WTC11 (cell line): ENCODE measurements at places on chromosomes 6 and 20. TPM values are rescaled to one million over a fixed set of nuclear protein-coding genes. Genes with fewer than 3 reads are reported as not detected.

The SULF2 gene
- total RNA-seq, result 36.0 to 38.1 TPM (median 37.5 TPM) in 3 replicates

The BCL2L1 gene
- total RNA-seq, result 52.9 to 62.0 TPM (median 53.9 TPM) in 3 replicates

The CCN6 gene
- not detected in 3 replicates for total RNA-seq

The PRPF6 gene
- total RNA-seq, result 79.4 to 84.6 TPM (median 80.5 TPM) in 3 replicates

GRCh38 chr6:679282-679681 lies 13.7 kb downstream of the EXOC2 start:
- H3K4me1 ChIP-seq, result peaks cover 72% of the 10 kb centered on the region
- no peak for DNase-seq
- H3K4me3 ChIP-seq, result peak overlapping the region; percentile 7; the same call in 1 of the 2 replicates
- no peaks in the 10 kb centered on the region for H3K27me3 ChIP-seq
- peaks cover 5% of the 10 kb centered on the region; the same call in 1 of the 2 replicates for H3K36me3 ChIP-seq
- H3K27ac ChIP-seq, result peak overlapping the region; percentile 64

DNA sequence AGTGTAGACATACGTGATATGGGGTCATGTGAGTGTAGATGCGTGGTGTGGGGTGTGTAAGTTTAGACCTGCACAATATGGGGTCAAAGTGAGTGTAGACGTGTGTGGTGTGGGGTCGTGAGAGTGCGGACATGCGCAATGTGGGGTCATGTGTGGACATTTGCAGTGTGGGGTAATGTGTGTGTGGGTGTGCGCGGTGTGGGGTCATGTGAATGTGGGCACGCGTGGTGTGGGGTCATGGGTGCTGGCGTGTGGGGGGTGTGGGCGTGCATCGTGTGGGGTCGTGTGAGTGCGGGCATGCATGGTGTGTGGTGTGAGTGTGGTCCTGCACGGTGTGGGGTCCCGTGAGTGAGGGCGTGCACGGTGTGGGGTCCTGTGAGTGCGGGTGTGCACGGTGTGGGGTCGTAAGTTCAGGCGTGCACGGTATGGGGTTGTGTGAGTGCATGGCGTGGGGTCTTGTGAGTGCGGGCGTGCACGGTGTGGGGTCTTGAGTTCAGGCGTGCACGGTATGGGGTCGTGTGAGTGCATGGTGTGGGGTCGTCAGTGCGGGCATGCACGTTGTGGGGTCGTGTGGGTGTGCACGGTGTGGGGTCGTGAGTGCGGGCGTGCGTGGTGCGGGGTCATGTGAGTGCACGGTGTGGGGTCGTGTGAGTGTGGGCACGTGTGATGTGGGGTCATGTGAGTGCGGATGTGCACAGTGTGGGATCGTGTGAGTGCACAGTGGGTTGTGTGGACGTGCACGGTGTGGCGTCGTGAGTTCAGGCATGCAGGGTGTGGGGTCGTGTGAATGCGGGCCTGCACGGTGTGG lies 14.3 kb downstream of the PCMTD2 start:
- H3K27ac ChIP-seq, result peak overlapping the region; percentile 69; the same call in 1 of the 2 replicates
- H3K36me3 ChIP-seq, result peaks cover 28% of the 10 kb centered on the region
- no peaks in the 10 kb centered on the region for H3K27me3 ChIP-seq
- DNase-seq, result no peak
- H3K4me1 ChIP-seq, result 0 out of 2 replicates have a peak, but pooled peaks cover 2% of the 10 kb centered on the region

GRCh38 chr6:134114918-134115714 lies 62.7 kb upstream of the SLC2A12 start:
- H3K27me3 ChIP-seq, result peaks cover 9% of the 10 kb centered on the region; the same call in 1 of the 2 replicates
- no peak overlapping the region for H3K4me3 ChIP-seq
- no peaks in the 10 kb centered on the region for H3K36me3 ChIP-seq
- H3K27ac ChIP-seq, result no peak overlapping the region
- H3K4me1 ChIP-seq, result no peaks in the 10 kb centered on the region
- no peak for DNase-seq

DNA sequence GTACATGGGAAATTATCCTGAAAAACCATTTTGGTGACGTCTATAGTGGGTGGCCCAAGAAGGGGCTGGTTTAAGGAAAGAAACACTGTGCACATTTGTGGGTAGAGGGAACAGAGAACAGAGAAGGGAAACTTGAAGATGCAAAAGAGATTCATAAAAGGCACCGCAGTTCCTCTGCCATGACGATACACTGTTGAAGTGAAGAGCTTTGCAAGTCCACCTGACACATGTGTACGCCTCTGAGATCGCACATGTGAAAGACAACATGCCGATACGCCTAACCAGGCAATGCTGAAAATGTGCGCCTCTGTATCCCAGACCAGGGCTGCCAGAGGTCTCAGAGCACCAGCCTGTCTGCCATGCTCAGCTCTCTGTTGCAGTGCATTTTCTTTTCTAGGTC lies 180.9 kb downstream of the KIF16B start:
- H3K27me3 ChIP-seq, result no peaks in the 10 kb centered on the region
- H3K27ac ChIP-seq, result no peak overlapping the region
- H3K4me3 ChIP-seq, result no peak overlapping the region
- DNase-seq, result no peak
- no peaks in the 10 kb centered on the region for H3K36me3 ChIP-seq
- peaks cover 20% of the 10 kb centered on the region for H3K4me1 ChIP-seq

DNA sequence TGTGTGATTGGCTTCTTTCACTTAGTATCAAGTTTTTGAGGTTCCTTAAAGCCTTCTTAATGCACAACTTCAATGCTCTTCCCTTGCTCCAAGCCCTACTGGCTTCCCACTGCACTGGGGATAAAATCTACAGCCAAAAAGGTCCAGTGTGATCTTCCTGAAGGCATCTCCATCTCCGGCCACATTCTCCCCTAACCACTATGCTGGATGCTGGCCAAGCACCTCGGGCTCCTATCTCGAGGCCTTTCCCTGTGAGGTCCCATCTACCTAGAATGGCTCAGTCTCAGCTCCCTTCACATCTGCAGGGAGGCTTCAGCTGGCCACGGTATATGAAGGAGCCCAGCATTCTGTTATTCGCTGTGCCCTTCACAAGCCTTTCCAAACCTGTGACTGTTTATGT lies 48.1 kb downstream of the CNKSR3 start:
- H3K27ac ChIP-seq, result no peak overlapping the region
- peaks cover 31% of the 10 kb centered on the region for H3K4me1 ChIP-seq
- H3K4me3 ChIP-seq, result no peak overlapping the region
- no peaks in the 10 kb centered on the region for H3K36me3 ChIP-seq
- H3K27me3 ChIP-seq, result no peaks in the 10 kb centered on the region

GRCh38 chr20:24411003-24411833 lies 58.2 kb upstream of the SYNDIG1 start:
- no peak overlapping the region for H3K4me3 ChIP-seq
- no peak for DNase-seq
- H3K4me1 ChIP-seq, result no peaks in the 10 kb centered on the region
- peaks cover 26% of the 10 kb centered on the region for H3K36me3 ChIP-seq

GRCh38 chr6:137816133-137816579 lies 50.9 kb upstream of the TNFAIP3 start:
- no peak for DNase-seq
- no peak overlapping the region for H3K4me3 ChIP-seq
- peaks cover 6% of the 10 kb centered on the region; the same call in 1 of the 2 replicates for H3K4me1 ChIP-seq
- no peaks in the 10 kb centered on the region for H3K27me3 ChIP-seq

GRCh38 chr20:15576411-15576810 lies 996.8 kb downstream of the KIF16B start:
- no peak overlapping the region for H3K4me3 ChIP-seq
- no peaks in the 10 kb centered on the region for H3K27me3 ChIP-seq
- no peaks in the 10 kb centered on the region for H3K36me3 ChIP-seq

GRCh38 chr20:8504030-8504429 lies 372.0 kb downstream of the PLCB1 start:
- H3K4me1 ChIP-seq, result peaks cover 13% of the 10 kb centered on the region
- no peaks in the 10 kb centered on the region for H3K27me3 ChIP-seq
- H3K36me3 ChIP-seq, result no peaks in the 10 kb centered on the region
- H3K27ac ChIP-seq, result no peak overlapping the region
- no peak for DNase-seq
- H3K4me3 ChIP-seq, result no peak overlapping the region

GRCh38 chr6:123380257-123380656 lies 256.5 kb downstream of the TRDN start:
- no peaks in the 10 kb centered on the region for H3K36me3 ChIP-seq
- no peaks in the 10 kb centered on the region for H3K27me3 ChIP-seq
- H3K27ac ChIP-seq, result no peak overlapping the region
- no peaks in the 10 kb centered on the region for H3K4me1 ChIP-seq
- no peak for DNase-seq

DNA sequence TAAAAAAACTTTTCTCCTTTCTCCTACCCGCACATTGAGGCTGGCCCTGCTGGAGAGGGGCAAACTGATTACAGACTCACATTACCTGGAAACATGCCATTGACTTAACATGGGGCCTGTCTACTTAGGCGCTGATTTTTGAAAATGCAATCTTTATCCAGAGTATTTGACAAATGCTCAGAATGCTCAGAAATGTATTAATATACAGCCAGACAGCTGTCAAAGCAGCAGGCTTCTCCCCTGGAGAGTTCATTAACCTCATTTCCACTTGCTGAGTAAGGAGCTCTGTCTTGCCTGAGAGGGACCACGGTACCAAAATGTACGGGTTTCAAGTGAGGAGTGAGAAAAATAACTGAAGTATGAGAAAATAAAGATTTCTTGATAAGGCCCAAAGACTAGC lies 95.7 kb downstream of the PAX1 start:
- H3K27me3 ChIP-seq, result peaks cover 3% of the 10 kb centered on the region
- H3K4me1 ChIP-seq, result no peaks in the 10 kb centered on the region
- no peak overlapping the region; the same call in 1 of the 2 replicates for H3K27ac ChIP-seq
- no peak for DNase-seq

- no peaks in the 10 kb centered on the region for H3K27me3 ChIP-seq
- peak overlapping the region; percentile 48; the same call in 1 of the 2 replicates for H3K27ac ChIP-seq
- H3K4me1 ChIP-seq, result peaks cover 24% of the 10 kb centered on the region
Measured at GRCh38 chr20:57654363-57654997, 34.3 kb upstream of the ZBP1 start.

DNA sequence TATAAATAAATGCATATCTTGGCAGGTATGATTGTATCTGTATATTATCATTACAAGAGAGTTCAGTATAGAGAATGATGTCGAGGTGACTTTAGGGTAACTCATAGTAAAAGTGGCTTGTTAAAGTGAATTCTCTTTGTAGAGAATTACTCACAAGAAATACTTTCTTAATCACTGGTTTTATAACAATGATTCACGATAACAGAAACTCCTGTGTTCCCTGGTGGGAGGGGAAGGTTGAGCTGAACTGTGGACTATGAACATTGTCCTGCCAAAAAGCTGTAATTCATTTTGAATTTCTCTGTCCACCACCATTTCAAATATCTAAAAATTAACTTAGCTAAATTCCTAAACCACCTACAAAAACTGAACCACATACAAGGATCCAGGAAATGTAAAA lies 7.7 kb downstream of the TPMT start:
- H3K4me3 ChIP-seq, result no peak overlapping the region
- no peak overlapping the region for H3K27ac ChIP-seq
- peaks cover 5% of the 10 kb centered on the region for H3K4me1 ChIP-seq
- DNase-seq, result no peak
- H3K36me3 ChIP-seq, result peaks cover 10% of the 10 kb centered on the region

GRCh38 chr6:3850451-3851203 lies 1.5 kb downstream of the FAM50B start:
- peaks cover 9% of the 10 kb centered on the region for H3K4me1 ChIP-seq
- H3K4me3 ChIP-seq, result no peak overlapping the region
- peaks cover 6% of the 10 kb centered on the region for H3K27me3 ChIP-seq
- H3K27ac ChIP-seq, result no peak overlapping the region
- no peaks in the 10 kb centered on the region for H3K36me3 ChIP-seq

DNA sequence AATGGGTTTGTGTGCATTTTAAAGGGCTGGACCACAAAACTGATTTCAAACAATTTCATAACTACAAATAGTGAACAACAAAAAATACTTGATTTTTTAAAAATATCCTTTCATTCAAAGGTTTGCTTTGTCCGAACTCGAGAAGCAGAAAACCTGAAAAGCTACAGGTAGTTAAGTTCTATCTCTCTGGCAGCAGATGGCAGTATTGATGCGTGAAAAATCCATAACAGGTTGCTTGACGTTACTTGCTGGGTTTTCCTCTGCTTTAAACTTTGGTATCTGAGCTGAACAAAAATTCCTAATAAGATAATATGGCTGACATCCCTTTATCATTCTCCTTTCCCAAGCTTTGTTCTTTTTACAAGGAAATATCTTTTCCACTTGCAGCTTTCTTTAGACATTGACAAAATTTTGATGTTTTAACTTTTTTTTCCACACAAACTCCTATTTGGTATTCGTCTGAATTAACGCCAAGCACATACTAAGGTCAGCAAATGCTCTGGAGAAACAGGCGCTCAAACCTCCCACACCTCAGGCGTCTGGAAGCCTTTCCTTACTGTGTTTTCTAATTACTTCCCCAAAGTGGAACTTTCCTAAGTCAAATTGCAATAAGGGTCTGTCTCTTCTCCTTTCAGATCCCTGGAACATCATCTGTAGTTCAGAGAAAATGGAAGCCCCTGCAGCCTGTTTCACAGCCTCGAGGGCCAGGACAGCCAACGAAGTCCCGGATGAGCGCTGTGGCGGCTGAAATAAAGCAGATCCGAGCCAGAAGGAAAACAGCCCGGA lies 50.3 kb upstream of the GFRAL start:
- peak overlapping the region; percentile 39 for H3K4me3 ChIP-seq
- peak overlapping the region; percentile 60 for H3K27ac ChIP-seq
- peak; percentile 32 for DNase-seq
- H3K27me3 ChIP-seq, result no peaks in the 10 kb centered on the region
- no peaks in the 10 kb centered on the region for H3K36me3 ChIP-seq
- H3K4me1 ChIP-seq, result peaks cover 36% of the 10 kb centered on the region
